ENCODE measurements at places on chromosomes 4 and X.

DNA sequence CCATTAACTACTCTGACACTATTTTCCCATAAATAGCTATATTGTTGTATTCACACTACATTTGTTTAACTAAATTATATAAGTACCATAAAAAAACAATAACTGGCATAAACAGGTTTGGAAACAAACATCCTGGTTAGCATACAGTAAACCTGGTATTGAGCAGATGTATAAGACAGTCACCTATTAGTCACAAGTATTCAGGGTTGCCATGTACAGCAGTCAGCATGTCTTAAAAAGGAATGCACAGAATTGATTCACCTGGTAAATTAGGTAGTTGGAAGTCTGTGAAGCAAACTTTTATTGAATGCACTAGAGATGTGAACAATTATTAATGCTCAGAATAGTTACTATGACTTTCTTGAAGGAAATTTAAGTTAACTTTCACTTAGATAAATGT, 137.9 kb downstream of the FAM13A start:
- DNase-seq: no peak

- DNase-seq: no peak
These were observed 524.8 kb downstream of the PPARGC1A start for GRCh38 chr4:23365086-23365485.

DNA sequence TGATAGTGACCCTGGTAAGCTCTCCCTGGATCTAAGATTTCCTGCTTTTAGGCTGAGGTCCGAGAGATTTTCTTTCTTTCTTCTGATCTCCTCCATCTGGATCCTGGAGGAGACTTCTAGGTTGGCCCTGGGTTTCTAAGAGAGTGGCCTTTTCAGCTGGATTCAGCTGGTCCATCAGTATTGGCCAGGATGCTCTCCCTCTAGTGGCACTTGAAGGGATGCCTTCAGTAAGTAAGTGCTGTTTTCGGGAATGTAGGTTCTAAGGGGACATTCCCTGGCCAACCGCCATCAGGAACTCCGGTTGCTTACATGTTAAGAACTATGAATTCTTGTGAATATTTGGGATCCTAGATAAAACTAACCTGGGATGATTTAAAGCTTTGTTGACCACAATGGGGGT, 56.9 kb downstream of the SERTM2 start:
- DNase-seq: no peak

GRCh38 chr4:98482503-98482846, 175.9 kb downstream of the TSPAN5 start:
- DNase-seq: no peak

DNA sequence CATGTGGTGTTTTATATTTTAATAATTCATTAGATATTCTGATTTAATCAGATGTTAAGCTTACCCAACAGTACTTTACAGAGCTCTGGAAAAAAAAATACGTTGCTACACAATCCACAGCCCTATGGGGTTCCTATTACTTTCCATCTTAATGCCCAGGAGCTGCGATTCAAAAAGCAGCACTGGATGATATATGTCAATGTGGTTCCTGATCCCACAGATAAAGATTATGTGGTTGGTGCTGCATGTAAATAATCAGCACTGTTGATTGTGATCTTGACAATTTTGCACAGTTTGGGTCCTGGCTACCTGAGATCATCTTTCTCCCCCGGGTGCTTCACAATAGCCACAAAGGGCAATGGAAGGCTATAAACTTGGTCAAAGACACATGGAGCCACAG, 72.7 kb upstream of the DCLK2 start:
- DNase-seq: no peak

DNA sequence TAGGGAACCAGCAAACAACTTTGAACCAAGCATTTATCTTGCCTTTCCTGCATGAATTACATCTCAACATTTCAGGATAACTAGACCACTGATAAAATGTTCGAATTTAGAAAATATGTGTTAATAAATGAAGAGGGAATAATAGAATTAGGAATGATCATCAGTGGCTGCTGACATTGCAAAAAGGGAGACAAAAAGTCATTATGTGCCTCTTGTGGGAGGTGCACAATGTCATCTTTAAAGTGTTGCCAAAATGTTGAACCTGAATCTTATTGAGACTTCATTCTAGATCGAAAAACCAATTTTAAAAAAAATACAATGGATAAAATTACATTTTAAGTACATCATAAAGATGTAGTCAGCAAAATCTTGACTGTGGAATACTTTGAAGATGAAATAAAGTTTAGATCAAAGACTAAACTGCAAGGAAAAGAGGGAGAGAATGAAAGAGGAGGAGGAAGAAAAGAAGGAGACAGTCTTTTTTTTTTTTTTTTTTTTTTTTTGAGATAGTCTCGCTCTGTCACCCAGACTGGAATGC, 299.3 kb downstream of the FBXW7 start:
- no peak for DNase-seq

GRCh38 chrX:2931612-2932011, 2.5 kb upstream of the ARSD start:
- no peak for DNase-seq

- no peak for DNase-seq
These were observed 8.1 kb upstream of the HCCS start for GRCh38 chrX:11103006-11103405.

DNA sequence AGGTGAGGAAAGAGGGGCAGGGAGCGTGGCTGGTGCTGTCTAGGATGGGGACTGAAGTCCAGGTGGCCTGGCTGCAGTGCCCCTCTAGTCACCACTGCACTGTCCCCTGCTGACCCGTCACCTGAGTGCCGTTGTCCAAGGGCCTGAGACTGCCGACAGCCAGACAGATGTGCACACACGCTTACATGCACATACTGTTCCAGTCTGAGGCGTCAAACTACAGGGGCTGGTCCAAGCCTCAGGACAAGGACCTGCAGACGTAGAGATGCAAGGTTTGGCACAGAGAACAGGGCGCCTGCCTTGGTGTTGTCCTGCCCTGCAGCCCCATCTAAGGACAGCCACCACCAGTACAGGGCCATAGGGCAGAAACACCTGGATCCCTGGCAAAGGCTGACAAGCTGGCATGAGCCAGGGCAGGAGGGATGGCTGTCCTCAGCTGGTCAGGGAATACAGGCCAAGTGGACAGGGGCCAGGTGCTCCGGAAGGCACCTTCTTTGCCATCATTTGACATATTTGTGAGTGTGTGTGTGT, 1.7 kb downstream of the SLC2A9 start:
- no peak for DNase-seq

- no peak for DNase-seq
These were observed 149.2 kb upstream of the RAI2 start for GRCh38 chrX:18010253-18010652.

DNA sequence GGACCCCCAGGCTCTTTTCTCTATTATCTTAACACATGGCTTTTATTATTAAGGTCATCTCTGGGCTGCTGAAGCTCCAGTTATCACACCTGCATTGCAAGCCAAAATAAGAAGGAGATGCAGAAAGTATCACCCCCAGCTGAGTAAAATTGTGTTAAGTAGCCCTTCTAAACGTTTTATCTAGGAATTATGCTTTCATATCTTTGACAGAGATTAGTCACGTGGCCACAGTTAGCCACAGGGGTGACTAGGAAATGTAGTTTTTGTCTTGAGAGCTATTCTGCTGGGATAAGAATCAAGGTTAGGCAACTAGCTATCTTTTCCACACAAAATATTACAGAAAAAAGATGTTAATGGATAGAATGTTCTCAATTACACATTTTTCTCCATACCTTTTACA, 102.1 kb downstream of the ANXA3 start:
- no peak for DNase-seq

- no peak for DNase-seq
These were observed 138.3 kb downstream of the PDE5A start for GRCh38 chr4:119490335-119490734.

GRCh38 chrX:150693725-150694574, 754 bp downstream of the MTMR1 start:
- DNase-seq: no peak

GRCh38 chr4:109434007-109434971, 674 bp downstream of the SEC24B start:
- peak; percentile 14 for DNase-seq

DNA sequence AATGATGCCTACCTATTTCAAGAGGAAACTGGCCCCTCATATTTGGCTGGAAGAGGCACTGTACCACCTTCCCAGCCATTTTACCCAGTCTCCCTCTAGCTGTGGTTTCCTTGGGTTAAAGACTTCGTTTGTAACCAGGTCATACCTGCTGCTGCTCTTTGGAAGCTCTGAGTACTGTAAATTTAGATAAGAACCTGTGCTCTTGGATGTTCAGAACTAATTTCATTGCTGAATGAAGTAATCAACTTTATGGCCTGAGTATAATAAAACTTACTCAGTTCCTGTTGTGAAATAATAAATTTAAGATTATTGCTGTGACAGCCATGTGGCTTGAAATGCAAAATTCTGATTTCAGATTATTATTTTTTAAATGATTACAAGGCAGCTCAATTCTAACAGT, 12.2 kb downstream of the MTTP start:
- DNase-seq: no peak

GRCh38 chrX:137945470-137945869, 379.5 kb downstream of the ZIC3 start:
- no peak for DNase-seq

- DNase-seq: no peak
These were observed 505.0 kb upstream of the PITX2 start for GRCh38 chr4:111127841-111128240.

DNA sequence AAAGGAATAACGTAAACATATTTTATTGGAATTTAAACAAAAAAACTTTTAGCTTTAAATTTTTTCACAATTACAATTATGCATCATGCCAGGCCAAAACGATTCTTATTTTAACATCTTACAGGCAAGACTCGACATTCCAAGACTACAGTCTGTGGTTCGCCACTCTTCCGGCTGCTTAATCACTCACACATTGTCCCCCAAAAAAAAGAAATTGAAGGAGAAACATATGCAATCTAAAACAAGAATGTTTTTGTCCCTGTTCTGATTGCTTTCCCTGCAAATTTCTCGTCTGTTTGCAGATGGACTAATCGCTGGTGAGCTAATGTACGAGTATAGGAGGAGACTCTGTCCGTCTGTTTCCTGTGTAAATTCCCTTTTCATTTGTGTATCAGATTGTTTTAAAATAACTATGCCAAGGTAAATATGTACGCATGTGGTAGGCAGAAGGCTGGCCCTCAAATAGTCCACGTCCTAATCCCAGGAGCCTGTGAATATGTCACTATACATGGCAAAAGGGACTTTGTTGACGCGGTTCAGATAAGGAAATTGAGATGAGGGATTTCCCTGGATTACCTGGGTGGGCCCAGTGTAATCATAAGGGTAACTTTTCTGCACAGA, 37.7 kb upstream of the MTNR1A start:
- DNase-seq: no peak

GRCh38 chr4:73844806-73845205, 8.3 kb upstream of the PF4V1 start:
- DNase-seq: no peak

GRCh38 chr4:76447393-76447851, 12.4 kb downstream of the SHROOM3 start:
- DNase-seq: no peak

DNA sequence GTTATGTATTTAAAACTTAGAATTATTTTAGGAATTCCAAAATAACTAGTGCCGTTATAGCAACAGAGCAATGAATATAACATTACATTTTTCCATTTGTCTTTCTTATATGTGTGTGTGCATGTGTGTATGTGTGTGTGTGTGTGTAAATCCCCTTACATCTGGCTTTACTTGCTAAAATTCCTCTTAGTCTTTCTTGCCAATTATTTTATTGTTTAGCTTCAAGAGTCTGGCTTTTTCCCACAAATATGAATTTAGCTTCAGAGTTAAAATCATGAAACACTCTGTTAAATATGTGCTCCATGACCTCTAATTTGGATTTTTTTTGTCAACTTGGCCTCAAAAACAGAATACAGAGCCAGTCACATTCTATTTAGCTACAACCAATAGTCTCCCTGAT, 18.9 kb downstream of the FGF13 start:
- no peak for DNase-seq

DNA sequence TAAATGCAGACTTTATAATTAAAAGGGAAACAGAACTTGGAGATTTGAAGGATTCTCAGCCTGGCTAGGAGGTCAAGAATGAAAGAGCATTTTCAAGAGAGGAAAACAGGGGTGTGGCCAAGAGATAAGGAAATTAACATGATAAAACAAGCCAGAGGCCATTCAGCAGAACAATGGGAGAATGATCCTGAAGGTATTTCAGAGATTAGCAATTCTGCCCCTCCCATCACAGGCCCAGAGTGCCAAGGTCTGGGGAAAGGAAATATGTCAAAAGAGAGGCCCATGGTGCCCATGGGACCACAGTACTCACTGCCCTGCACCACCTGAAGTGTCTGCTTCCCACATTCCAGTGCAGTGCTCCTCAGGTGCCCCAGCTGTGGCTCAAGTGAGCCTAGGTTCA, 188.5 kb upstream of the STS start:
- no peak for DNase-seq

DNA sequence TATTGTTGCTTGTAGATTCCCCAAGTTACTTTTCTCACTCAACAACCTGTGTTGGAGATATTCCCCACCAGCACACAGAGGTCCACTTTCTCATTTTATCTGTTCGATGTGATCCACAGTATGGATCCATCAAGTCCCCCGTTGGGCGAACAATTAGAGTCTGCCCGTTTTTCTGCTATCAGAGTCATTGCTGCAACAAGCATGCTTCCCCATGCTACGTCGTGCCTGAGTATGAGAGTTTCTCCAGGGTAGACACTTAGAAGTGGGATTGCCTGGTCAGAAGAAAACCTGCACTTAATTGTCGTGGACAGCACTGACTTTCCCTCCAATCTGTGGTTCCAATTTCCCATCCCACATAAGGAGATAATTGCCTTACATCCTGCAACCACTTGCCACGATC, 62.7 kb upstream of the SHOX start:
- no peak for DNase-seq

DNA sequence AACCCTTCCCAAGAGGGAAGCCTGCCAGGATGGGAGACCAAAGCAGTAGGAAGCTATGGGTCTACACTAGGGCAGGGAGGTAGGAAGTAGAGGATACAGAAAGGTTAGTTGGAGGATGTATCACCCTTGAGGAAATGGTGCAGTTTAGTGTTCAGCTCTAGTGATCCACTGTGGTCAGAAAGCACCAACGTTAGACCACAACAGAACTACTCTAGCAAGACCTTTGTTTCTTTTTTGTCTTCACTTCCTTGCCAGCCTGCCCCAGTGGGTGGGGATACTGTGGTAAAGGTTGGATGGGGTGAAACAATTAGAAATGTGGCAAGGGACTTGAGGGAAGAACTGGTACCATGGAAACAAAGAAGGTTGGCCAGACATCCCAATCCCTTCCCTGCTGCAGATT, 83.3 kb downstream of the DDIT4L start:
- no peak for DNase-seq

DNA sequence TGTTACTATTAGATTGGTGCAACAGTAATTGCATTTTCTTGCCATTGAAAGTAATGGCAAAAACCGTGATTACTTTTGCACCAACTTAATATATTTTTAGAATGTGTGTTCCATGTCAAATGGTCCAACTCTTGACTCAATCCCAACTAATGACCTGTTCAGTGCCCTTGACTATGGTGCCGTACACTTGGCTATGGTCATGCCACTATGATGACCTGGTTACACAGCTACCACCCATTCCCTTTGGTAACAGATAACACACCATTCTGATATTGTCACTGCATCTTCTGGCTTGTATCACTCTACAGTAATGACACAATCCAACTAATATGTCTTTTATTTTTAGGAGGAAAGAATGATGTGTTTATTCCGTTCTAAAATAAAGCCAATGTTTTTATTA, 469.4 kb downstream of the DMD start:
- no peak for DNase-seq
